Breast epithelium (tissue), 4 donors: ENCODE measurements at places on chromosomes 7 and 10.
A peak's percentile ranks its signal among the peaks of the same experiment; 100 is the strongest.

DNA sequence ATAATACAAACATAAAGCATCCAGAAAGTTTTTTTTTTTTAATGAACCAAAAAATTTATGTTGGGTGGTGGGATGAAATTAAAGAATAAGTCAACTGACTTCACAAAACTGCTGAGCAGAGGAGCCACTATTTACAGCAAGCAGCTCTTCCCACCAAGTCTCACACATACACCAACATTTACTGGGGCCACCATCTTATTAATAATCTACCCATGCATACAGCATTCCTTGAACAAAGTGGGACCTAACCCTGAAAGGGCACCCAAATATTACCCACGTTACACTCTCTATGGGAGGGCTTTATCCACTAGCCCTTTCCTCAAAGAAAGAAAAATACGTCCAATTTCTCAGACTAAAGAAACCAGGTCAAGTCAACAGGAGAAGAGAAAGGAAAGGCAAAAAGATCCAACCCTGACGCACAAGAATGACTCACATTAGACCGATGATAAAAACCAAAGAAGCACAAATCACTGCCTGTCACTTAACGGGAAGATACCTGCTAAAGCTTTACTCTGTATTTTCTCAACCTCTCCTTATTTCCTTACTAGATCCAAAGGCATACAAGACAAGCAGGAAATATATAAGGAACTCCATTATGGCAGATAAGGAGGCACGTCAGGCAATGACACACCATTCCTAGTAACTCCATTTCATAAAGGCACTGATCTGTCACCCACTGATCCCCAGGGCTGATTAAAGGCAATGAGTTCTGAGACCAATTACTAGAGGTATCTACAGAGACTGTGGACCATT lies 141.8 kb upstream of the ASAH2 start:
- no peak for DNase-seq

- no peak for DNase-seq
Measured at GRCh38 chr10:79452174-79452611, 6.8 kb upstream of the ZCCHC24 start.

- DNase-seq: no peak
Measured at GRCh38 chr7:107230334-107230733, 61.5 kb downstream of the HBP1 start.

- DNase-seq: no peak
Measured at GRCh38 chr7:2129323-2130095, 103.2 kb downstream of the MAD1L1 start.

GRCh38 chr7:139043823-139044812 lies 8.3 kb upstream of the ZC3HAV1L start:
- DNase-seq: no peak

DNA sequence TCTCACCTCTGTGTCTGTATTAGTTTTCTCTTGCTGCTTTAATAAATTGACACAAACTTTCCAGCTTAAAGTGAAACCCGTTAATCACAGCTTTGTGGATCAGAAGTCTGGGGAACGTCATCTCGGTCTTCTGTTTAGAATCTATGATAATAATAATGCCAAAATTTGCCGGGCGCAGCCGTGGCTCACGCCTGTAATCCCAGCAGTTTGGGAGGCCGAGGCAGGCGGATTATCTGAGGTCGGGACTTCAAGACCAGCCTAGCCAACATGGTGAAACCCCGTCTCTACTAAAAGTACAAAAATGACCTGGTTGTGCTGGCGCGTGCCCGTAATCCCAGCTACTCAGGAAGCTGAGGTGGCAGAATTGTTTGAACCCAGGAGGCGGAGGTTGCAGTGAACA lies 8.8 kb upstream of the ZPBP start:
- DNase-seq: no peak

- DNase-seq: no peak
Measured at GRCh38 chr7:105141068-105141467, 127.1 kb downstream of the KMT2E start.

- no peak for DNase-seq
Measured at GRCh38 chr7:152910545-152911225, 151.1 kb downstream of the ACTR3B start.

DNA sequence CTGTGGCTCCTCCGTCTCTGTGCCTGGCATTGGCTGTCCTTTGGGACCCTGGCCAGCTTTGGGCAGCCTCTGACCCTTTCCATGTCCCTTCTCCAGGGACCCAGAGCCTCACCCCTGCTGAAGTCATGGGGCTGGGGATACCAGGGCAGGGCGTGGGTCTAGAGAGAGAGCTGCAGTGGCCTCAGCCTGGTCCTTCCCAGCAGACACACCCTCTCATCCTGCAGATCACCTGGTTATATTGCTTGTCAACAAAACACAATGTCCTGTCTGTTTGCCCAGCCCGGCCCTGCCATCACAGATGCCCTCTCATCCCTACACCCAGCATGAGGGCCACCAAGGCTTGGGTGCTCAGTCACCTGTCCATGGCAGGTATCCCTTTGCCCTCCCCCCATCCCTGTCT lies 1.8 kb downstream of the MUC17 start:
- no peak for DNase-seq

DNA sequence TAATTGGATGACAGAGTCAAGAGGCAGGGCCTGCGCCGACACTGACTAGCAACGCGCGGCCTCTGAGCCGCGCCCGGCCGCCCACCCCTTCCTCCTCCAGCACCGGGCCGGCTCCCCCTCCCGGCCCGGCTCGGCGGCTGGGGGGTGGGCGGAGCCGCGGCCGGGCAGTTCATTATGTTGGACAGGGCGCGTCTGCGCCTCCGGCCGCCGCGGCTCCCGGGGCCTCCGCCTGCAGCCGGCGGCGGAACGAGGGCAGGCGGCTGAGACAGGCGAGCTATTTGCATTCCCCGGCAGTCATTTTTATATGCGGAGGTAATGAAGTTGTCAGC lies 106.7 kb downstream of the SNX10 start:
- DNase-seq: peak; percentile 58

DNA sequence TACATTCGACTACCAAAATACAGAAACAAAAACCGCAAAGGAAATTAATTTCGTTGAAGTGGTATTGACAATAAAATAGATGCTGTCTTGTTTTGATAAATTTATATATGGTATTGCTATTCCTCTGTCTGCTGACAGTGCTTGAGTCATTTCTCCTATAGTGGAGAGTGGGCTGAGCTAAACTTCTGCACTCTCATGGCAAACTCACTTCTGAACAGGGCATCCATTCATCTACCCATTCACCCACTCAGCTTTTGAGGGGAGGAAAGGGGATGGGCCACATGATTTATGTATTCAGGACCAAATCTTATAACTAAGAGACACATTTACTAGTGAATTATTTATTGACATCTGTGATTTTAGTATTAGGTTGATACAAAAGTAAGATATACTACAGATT lies 137.6 kb upstream of the PLXNA4 start:
- no peak for DNase-seq

DNA sequence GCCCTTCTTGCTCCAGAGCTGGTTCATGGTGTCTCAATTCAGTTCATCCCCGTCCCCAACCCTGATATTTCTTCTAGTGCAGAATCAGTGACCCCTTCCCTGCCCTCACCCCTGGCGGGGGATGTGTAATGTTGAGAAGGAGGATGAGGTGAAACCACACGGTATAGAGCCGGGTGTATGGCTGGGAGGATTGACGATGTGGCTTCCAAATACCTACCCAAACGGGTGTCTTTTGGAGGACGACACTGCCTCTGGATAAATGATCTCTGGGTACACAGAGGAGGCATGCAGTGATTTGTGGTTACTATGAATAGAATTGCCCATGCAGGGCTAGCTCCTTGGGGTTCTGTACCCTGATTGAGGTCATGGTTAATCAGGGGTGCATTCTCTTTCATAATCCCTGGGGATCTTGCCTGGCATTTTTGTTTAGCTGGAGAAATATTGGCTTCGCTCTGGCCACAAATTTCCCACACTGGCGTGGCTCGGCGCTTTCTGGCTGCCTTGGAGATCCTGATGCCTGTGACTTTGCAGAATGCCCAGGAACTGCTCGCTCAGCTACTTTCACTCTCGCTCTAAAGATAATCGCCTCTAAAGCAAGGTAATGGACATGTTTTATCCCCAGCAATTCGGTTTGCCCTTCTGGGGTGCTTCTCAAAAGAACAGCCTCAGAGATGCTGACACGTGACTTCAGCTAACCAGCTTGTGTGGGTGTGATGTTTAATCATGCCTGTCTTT lies 89.2 kb downstream of the RBM20 start:
- DNase-seq: no peak

DNA sequence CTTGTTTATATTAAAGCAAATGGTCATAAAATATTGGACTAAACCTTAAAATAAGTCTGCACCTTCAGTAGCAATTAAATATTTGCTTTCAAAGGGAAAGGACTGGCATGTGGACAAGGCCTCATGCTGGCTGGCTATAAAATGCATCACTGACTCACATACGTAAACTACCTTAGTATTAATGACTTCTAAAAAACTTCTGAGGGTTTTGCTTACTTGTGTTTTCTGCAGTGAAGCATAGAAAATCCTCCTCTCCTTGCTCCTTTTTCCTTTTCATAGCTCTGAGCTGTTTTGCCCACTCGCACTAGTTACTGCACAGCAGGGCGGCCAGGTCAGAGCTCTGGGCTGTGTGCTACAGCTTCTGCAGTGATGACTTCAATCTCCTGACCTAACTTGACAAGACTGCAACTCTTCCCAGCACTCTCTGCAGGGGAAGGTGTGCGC lies 82.3 kb downstream of the CUL2 start:
- no peak for DNase-seq

- no peak for DNase-seq
Measured at GRCh38 chr10:80333983-80334382, 22.6 kb downstream of the DYDC1 start.

GRCh38 chr10:29648983-29649268 lies 14.2 kb upstream of the SVIL start:
- DNase-seq: no peak

- no peak for DNase-seq
Measured at GRCh38 chr10:86203162-86203905, 163.3 kb downstream of the GRID1 start.

DNA sequence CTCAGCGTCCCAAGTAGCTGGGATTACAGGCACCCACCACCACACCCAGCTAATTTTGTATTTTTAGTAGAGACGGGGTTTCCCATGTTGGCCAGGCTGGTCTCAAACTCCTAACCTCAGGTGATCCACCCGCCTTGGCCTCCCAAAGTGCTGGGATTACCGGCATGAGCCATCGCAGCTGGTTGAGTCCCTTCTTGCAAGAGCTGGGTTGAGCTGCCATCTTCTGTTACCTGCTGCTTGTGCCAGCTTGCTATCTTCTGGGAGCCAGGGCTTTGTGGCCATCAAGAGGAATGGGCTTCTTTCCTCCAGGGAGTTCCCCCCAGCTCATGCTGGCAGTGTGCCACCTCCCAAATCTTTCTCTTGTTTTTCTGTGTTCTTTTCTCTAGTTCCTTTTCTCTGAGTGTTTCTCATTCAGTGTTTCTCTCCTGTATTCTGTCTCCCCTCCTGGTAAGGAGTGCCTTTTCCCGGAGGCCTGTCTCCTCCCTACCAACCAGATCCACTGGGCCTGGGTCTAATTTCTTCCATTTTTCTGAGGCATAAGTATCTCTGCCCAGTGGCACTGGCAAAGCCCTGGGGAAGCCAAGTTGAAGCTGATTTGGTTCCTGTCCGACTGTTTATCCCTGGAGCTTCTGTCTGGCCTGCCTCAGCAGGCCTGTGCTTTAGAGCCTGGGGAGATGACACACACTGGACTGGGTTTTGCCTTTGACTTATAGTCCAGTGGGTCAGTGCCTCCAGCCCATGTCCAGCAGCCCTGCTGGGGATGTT lies 3.7 kb downstream of the DBNL start:
- no peak for DNase-seq

DNA sequence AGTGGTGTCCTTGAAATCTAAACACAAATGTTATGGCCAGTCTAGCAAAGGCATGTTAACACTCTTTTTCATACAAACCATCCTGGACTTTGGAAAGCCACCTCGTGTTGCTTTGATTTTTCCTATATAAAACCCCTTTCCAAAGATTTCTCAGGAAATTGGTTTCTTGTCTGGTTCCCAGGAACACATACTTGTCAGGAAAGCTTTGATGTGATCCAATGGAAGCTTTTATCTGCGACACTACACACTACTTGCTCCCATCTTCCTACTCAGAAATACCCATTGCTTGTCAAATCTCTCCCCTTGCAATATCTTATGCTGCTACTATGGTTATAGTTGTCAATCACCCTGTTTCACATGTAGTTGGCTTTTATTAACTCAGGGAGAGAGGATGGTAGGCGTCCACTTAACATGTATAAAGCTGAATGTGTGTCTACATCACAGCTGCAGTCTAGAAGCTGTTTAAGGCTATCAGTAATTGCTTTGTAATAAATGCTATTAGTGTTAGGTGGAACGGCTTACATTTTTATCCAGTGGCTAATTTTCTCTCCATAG lies 189.6 kb downstream of the GPAM start:
- DNase-seq: no peak

DNA sequence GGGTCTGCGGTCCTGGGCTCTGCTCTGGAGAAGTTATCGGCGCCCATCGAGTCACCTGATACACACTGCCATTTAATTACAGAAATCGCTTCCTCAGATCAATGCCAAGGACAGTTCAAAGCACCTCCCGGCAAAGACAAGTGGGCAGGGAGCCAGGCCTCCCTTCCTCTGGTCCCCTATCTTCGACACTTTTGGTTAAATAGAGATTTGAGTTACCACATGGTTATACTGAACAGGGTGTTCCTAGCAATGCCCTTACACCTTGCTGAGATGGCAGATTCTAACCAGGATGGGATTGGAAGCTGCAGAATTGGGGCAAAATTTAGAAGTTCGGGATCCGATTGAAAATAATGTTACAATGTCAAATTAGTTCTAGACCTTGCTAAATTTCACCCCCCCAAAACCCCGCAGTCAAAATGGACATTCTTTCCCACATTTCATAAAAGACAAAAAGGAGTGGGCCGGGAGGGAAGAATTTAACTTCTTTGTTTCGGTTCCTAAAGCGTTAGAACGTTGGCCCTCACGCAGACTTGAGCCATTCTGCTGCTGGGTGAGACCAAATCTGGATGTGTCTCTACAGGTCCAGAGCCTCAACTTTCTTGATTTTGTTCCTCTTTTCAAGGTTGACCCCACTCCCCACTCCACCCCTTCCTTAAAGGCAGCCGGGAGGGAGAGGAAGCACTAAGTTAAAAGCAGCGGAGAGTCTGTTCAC lies 2.2 kb upstream of the DLX5 start:
- no peak for DNase-seq
